ENCODE measurements at places on chromosomes 2 and 18.

- DNase-seq: no peak
Observed at GRCh38 chr2:215423928-215424540, 11.8 kb downstream of the FN1 start.

DNA sequence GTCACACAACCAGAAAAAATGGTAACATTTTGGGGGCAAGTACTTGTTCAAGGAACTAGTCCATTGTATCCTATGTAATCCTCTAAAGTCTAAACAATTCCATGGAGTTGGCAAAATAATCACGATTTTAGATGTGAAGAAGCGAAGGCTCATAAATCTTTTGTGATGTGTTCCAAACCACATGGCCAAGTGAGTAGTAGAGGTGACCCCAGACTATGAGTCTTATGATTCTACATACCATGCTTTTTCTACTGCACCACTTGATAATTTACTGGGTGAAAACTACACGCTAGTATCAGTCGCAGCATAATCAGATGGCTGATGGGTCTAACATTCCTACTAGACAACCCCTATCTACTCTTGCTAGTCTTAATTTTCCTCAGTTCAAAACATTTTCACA lies 371.4 kb downstream of the OSR1 start:
- no peak for DNase-seq

GRCh38 chr2:141393214-141393545 lies 737.6 kb downstream of the LRP1B start:
- DNase-seq: no peak

DNA sequence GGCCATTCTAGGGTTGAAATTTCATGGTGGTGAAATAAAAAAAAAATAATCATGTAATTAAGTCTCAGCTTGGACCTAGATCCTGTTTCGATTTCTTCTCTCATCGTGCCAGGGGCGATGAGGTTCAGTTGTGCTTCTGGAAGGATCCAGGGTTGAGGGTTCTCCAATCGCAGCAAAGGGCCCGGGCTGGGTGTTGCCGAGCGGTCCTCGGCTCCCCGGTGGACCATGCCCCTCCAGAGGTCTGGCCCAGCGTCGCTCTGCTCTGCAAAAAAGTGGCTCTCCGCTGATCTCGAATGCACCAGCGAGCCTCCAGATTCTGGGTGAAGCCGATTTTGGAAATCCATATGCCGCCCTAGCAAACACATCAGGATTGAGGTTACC lies 39.0 kb downstream of the EN1 start:
- no peak for DNase-seq

DNA sequence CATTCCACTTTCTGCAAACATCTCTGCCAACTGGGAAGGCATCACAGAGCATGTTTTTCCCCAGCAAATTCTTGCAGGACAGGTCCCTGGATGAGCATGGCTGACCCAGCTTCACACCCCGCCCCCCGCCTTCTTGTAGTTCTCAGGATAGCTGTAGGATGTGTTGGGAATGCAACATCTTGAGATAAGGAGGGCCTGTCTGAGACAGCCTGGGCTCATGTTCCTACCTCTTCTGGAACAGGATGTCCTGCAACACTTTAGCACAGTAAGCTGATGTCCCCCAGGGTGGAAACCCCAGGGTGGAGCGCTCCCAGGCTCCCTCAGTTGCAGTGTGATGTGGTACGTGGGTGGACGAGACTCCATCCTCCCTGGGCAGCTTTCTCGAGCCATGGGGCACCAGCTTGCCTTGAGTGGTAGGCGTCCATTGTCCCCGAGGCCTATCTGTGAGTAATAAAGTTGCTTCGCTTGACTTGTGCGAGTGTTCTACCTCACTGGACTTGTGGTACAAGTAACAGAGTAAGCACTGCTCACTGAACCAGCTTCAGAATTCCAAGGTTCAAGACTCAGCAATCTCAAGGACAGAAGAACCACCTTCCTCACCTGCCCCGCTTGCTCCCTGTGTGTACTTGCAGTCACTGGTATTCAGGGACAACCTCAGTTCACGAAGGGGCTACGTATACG lies 48.6 kb downstream of the EMX1 start:
- DNase-seq: no peak
